GM10248 (cell line): ENCODE measurements at places on chromosomes 16 and 17.

DNA sequence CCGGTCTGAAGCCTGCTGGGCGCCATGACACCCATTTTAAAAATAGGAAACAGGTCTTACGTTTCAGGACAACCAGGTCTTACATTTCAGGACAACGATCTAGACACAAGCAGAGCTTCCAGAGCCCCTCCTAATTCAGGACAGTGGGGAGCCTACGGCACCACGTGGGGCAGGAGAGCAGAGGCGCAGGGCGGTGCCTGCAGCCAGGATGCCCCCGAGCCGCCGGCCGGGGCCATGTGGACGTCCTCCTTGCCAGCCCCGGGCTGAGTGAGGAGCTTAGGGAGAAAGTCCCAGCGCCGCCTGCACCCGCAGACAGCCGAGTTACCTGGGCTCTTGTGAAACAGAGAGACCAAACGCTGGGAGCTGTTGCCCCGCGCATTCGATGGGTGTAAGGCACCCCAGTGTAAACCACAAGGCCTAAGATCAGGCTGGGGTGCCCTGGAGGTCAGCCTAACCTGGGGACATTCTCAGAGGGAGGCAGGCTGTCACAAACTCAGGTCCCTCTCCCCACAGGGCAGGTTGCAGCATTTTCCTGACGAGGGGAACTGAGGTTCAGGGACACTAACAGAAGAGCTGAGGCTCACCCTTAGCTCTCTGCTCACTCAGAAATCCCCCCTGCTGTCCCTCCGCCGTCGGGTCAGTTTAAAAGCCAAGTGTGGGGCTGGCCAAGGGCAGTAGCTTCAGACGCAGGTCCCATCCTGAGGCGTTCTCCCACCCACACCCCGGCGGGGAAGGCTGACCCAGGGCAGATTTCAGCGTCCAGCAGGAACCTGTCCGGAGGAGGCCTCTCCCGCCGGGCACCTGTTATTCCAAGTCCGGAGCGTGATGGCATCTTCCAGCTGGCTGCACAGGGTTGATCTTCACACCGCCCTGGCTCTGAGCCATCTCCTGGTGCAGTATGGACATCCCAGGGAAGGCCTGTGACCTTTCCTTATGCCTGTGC is 1.8 kb upstream of the NOTUM start:
- no peak for DNase-seq

GRCh38 chr17:29561554-29562517 is 5.0 kb downstream of the ABHD15 start:
- no peak for DNase-seq

DNA sequence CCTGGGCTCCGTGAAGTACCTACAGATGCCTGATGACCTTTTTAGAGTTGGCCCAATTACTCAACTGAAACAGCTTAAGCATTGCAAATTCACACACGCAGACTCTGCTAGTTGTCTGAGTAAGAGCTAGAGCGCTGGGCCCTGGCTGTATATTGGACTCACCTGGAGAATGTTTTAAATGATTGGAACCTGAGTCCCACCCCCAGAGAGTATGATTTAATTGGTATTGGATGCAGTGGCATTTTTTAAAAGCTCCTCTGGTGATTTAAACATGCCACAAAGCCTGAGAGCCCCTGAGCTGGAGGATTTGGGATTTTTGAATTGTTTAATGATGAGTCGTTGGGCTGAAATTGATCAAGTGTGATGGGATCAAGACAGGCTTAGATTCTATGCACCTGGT is 143.9 kb upstream of the SDK2 start:
- DNase-seq, result no peak

GRCh38 chr17:2691069-2691871 is 20.3 kb downstream of the CLUH start:
- no peak for DNase-seq

GRCh38 chr17:50945779-50946222 is 79.6 kb upstream of the TOB1 start:
- DNase-seq, result no peak

GRCh38 chr17:42779936-42780850 is at the start of gene WNK4:
WNK4 (plus strand) TSS chr17:42780610; CDS start chr17:42780699, 89 bp downstream.
- no peak for DNase-seq

- peak; percentile 52 for DNase-seq
Measured at GRCh38 chr17:75830164-75831031, 13.8 kb downstream of the UNC13D start.

DNA sequence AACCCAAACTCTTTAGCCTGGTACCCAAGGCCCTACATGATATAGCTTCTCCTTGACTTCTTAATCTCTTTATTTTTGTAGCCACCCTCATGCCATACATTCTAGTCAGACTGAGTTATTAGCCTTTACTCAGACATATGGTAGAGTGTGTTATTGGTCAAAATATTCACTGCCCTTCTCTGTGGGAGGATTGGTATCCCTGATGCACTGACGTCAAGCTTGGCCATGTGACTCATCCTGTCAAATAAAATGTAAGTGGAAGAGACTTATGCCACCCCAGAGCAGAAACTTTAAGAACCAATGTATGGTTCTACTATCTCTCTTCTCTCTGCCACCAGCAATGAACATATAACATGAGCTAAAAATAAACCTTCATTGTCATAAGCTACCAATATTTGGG is 12.2 kb upstream of the BEAN1 start:
- no peak for DNase-seq

DNA sequence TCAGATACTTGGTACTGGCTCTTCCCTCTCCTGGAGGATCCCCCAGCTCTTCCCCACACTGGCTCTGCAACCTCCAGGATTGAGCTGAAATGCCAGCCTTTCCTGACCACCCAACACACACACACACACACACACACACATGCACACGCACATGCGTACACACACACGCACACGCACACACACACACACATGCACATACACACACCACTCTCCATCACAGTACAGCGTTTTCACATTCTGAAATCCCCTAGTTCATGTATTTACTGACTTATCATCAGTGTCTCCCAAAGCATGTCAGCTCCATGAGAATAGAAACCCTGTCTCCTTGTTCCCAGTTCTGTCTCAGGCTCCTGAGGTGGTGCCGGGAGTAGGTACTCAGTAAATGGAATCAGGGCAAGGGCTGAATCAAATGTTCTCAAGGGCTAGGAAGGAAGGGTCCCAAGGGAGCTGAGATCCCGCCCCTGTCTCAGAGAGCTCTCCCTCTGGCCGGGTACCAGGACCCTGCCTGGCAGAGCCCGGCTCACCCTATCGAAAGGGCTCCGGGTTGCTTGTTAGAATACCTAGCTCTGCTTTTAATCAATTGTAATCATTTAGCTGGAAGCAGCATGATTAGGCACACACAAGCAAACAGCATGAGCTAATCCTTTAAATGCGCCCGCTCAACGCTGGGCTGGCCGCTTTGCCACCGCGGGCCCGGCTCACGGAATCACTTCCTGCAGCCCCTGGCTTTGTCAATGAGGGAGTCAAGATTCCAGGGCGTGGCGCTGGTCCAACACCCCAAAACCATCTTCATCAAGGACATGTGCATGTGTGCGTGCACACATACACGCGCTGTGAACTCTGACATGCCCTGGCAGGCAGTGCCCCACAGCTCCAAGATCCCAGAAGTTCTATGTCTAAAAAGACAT is 140.7 kb downstream of the C16orf78 start:
- no peak for DNase-seq

GRCh38 chr16:1708768-1709180 is 2.8 kb downstream of the MAPK8IP3 start:
- no peak for DNase-seq

- DNase-seq, result no peak
Measured at GRCh38 chr17:57600074-57600473, 145.0 kb downstream of the CCDC182 start.

GRCh38 chr16:85153046-85153445 is 40.8 kb upstream of the CIBAR2 start:
- DNase-seq, result no peak

GRCh38 chr17:9900044-9900594 is 5.0 kb downstream of the RCVRN start:
- DNase-seq, result no peak

GRCh38 chr17:15257796-15258512 is 7.2 kb downstream of the PMP22 start:
- no peak for DNase-seq

GRCh38 chr16:62256406-62256805 is 220.2 kb upstream of the CDH8 start:
- no peak for DNase-seq

DNA sequence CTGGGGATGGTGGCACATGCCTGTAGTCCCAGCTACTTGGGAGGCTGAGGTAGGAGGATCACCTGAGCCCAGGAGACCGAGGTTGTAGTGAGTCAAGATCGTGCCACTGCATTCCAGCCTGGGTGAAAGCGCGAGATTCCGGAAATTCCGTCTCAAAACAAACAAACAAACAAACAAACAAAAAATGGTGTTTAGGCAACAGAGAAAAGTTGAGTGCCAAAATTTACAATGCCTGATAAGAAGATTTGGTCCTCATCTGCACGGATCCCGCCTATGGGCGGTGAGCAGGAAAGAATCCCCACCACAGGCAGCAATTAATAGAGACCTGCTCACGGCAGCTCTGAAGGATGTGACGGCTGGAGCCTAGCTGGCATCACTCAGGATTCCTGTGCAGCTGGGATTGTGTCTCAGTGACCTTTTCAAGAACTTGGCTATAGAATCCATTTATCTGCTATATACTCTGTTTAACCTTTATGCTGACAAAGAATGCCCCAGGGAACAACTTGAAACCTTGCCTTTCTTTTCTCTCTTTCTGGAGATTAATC is 14.0 kb upstream of the TEX2 start:
- no peak for DNase-seq

- no peak for DNase-seq
Measured at GRCh38 chr16:78528265-78528664, 428.8 kb downstream of the WWOX start.

GRCh38 chr17:73900516-73900915 is 256.3 kb upstream of the SDK2 start:
- DNase-seq, result no peak

DNA sequence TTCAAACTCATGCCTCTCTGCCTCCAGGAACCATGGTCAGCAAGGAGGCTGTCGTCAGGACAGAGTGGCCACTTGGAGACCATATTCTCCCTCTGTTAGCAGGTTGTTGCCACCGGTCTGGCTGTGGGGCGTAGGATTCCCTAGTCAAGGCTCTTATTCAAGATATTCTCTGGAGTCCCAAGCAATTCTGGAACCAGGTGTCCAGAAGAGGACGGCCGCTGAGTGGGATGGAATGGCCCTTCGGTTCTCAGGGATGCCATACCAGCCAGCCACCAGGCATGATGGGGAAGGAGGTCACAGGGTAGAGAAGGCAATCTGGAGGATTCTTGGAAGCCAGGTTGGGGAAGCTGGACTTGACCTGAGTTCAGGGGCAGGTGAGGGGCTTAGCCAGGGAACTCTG is 173.5 kb downstream of the GSG1L start:
- DNase-seq, result no peak

DNA sequence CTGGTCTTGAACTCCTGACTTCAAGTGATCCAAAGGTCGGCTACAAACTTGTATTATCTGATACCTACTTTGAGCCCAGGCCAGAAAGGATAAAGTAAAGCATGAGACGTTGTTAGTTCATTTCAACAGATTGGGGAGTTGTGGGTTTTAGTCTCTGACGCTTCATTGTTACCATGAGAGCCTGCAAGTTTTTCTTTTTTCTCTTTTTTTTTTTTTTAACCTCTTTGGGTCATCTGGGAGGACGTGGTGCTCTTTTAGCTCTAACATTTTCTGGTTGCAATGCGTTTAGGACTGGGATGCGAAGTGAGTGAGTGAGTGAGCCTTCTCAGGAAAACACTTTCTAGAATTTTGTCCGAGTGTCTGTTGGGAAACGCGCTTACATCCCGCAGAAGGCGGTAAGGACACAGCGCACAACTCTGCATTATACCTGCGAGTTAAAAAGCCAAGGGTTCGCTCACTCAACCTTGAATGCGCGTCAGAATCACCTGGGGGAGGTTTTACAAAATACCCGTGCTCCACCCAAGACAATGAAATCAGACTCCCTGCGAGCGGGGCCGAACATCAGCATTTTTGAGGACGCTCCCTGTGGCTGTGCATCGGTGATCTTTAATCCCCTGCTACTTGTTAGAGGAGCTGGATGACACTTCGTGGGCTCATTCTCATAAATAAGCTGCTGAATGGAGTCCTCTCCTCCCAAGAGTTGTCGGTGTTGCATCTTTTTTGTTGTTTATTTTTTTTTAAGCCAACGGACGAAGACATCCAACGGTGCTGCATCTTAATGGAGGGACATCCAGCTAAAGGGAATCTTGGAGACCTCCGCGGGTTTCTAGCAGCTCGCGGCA is 629 bp upstream of the RNF135 start:
- no peak for DNase-seq

GRCh38 chr17:3911271-3912053 is 4.8 kb downstream of the P2RX1 start:
- DNase-seq, result peak; percentile 88

DNA sequence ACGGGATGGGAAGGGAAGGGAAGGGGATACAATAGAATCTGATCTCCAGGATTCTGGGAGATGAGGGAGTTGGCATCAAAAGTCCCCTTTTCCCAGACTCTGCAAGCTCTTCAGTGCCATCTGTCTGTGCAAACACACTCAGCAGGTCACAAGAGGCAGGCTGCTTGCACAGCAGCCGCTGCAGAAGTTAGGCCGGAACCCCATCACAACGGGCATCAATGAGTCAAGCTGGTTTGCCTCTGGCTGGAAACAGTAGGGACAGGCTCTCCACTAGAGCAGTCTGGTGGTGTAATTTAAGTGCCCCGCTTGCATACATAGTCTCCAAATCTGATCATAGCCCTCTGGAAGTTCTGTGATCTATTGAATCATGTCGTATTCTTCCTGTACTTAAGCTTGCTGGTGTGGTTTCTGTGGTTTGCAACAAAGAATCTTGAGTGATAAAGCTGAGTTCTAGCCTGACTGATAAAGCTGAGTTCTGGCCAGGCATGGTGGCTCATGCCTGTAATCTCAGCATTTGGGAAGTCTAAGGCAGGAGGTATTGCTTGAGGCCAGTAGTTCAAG is 33.7 kb upstream of the KDM8 start:
- DNase-seq, result no peak

DNA sequence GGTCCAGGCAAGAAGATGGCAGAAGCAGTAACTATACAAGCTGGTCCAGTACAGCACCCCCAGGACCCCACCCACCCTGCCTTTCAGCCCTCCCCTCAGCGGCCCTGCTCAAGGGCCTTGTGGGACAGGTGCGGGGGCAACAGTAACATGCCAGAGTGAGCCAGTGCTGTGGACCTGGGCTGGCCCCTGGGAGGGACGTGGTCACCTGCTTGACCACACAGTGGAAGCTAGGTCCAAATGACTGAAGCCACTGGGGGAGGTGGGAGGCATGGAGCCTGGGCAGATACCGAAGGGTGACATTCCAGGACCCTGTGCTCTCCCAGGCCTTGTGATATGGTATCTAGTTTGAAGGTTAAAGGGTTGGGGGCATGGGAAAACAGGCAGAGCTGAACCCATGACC is 17.3 kb downstream of the ATP6V0D1 start:
- no peak for DNase-seq

GRCh38 chr16:4391631-4392381 is 20.2 kb downstream of the VASN start:
- no peak for DNase-seq

GRCh38 chr16:88568710-88569613 is 1.2 kb upstream of the ZC3H18 start:
- DNase-seq, result no peak

- DNase-seq, result no peak
Measured at GRCh38 chr16:79008869-79009179, 591.7 kb downstream of the MAF start.

- DNase-seq, result no peak
Measured at GRCh38 chr16:16857012-16857411, 478.1 kb downstream of the NPIPA7 start.

GRCh38 chr16:84970447-84971127 is 40.7 kb downstream of the ZDHHC7 start:
- DNase-seq, result peak; percentile 85

GRCh38 chr16:12545792-12546342 is 257.8 kb downstream of the CPPED1 start:
- DNase-seq, result no peak
